Cardiac atrium fibroblast (primary cell): ENCODE measurements at places on chromosomes 2 and 18. TPM values are rescaled to one million over a fixed set of nuclear protein-coding genes. Genes with fewer than 3 reads are reported as not detected.

Gene RTKN
- total RNA-seq = 14.4 and 17.7 TPM in 2 replicates

Gene SERPINE2
- 113 and 177 TPM in 2 replicates for total RNA-seq

Gene CCDC148
- 0.16 and 1.6 TPM in 2 replicates for total RNA-seq

Gene UGT1A5
- not detected in 2 replicates for total RNA-seq

Gene SLC30A3
- total RNA-seq = not detected in 2 replicates

Gene POLR1B
- total RNA-seq = 11.5 and 12.8 TPM in 2 replicates

Gene DOK1
- total RNA-seq = 27.6 and 30.6 TPM in 2 replicates

Gene CXCR1
- not detected in 2 replicates for total RNA-seq

Gene HOXD10
- not detected in 2 replicates for total RNA-seq

Gene LOXL3
- total RNA-seq = 76.8 and 97.7 TPM in 2 replicates

Gene SRD5A2
- not detected in 2 replicates for total RNA-seq

Gene DNAJC5G
- total RNA-seq = not detected in 2 replicates

Gene REEP1
- not detected in 2 replicates for total RNA-seq

Gene KYNU
- total RNA-seq = not detected in 2 replicates

Gene TUBA3E
- total RNA-seq = not detected in 2 replicates

Gene ASIC4
- total RNA-seq = not detected in 2 replicates

Gene AQP12B
- total RNA-seq = not detected in 2 replicates

Gene PLEKHB2
- total RNA-seq = 51.6 and 89.7 TPM in 2 replicates

Gene LRRC30
- not detected in 2 replicates for total RNA-seq

Gene RELCH
- total RNA-seq = 15.1 and 24.0 TPM in 2 replicates

Gene EMX1
- total RNA-seq = not detected in 2 replicates

Gene LONRF2
- total RNA-seq = under 0.01 TPM in 1 of 2 replicates, not detected in the other

Gene IRS1
- total RNA-seq = 13.3 and 17.3 TPM in 2 replicates

Gene ADD2
- total RNA-seq = not detected in 2 replicates

Gene NYAP2
- total RNA-seq = not detected in 2 replicates

Gene ABCB6
- total RNA-seq = 39.9 and 46.0 TPM in 2 replicates

Gene TEX44
- not detected in 2 replicates for total RNA-seq

Gene LIPG
- total RNA-seq = 32.9 and 50.4 TPM in 2 replicates

Gene TCF7L1
- total RNA-seq = 1.6 and 2.9 TPM in 2 replicates

Gene NRBP1
- total RNA-seq = 75.3 and 91.5 TPM in 2 replicates

Gene KIF5C
- 0.16 TPM in 1 of 2 replicates, not detected in the other for total RNA-seq

Gene LRRTM4
- total RNA-seq = not detected in 2 replicates

Gene ADGRF3
- not detected in 2 replicates for total RNA-seq

Gene PXDN
- 441 and 588 TPM in 2 replicates for total RNA-seq

Gene RGPD8
- total RNA-seq = 3.6 and 8.1 TPM in 2 replicates

Gene ADRA2B
- total RNA-seq = 0.16 and 0.54 TPM in 2 replicates

Gene COL3A1
- 9,456 and 10,579 TPM in 2 replicates for total RNA-seq

Gene DSG1
- not detected in 2 replicates for total RNA-seq

Gene CD8A
- total RNA-seq = not detected in 2 replicates

Gene FOXD4L1
- 0.16 TPM in 1 of 2 replicates, not detected in the other for total RNA-seq

Gene BOLL
- not detected in 2 replicates for total RNA-seq

Gene C1QL2
- not detected in 2 replicates for total RNA-seq

Gene CD207
- total RNA-seq = not detected in 2 replicates

Gene CFAP65
- not detected in 2 replicates for total RNA-seq

Gene MC5R
- not detected in 2 replicates for total RNA-seq

Gene TMEM163
- total RNA-seq = 1.3 TPM in 1 of 2 replicates, not detected in the other

Gene TGFA
- not detected in 2 replicates for total RNA-seq

Gene TXNDC2
- 0.32 TPM in 1 of 2 replicates, not detected in the other for total RNA-seq

Gene ESCO1
- 10.5 and 10.8 TPM in 2 replicates for total RNA-seq

Gene PCARE
- not detected in 2 replicates for total RNA-seq

Gene TCF23
- under 0.01 TPM in 1 of 2 replicates, not detected in the other for total RNA-seq
